Nephron progenitor cell (in vitro differentiated cells): ENCODE measurements at places on chromosomes 4 and X.

GRCh38 chr4:72505314-72505744, 63.7 kb downstream of the ADAMTS3 start:
- DNase-seq: peak; percentile 30

DNA sequence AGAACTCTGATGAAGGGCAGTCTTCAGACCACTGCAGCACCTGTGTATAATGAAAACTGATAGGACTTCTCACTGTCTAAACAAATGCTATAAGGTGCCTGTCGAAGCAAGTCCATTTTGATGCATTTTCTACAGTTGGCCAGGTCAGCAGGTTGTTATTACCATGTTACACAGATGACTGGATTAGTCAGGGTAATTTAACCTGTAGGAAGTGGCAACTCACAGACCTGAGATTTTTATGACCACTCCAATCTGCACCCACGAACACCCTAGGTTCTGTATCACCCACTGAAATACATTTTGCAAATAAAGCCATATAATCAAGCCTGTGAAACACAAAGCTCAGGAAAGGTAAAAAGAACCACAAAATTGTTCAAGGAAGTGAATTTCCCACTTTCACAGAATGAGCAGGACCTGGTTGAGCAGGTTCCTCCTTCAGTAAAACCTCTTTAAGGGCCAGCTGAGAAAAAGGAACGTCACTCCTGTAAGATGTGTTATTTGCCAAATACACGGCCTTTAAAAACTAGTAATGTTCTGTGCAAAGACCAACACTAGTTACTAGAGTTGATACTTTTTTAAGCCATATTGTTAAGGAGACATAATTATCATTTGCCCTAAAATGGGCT, 12.7 kb downstream of the MAML3 start:
- DNase-seq: no peak

DNA sequence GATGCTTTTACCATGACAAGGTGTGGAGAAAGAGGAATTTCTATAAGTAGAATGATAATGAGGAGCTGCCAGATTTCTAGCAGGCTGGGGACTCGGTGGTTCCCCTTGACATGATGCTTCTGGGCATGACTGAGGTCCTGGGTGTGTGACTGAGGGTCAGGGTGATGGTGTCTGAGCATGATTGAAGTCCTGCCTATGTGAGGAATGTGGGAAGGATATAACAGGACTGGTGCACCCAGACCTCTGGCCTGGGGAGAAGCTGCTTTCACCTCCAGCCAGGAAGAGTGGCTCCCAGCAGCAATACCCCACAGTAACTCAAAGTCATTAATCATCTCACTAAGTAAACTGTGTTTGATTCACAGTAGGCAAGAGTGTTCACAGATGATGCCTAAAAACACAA, 17.4 kb downstream of the SORBS2 start:
- DNase-seq: no peak

GRCh38 chr4:148061141-148061481, 329.2 kb downstream of the ARHGAP10 start:
- DNase-seq: no peak
